ENCODE measurements at places on chromosomes 2 and 18.

DNA sequence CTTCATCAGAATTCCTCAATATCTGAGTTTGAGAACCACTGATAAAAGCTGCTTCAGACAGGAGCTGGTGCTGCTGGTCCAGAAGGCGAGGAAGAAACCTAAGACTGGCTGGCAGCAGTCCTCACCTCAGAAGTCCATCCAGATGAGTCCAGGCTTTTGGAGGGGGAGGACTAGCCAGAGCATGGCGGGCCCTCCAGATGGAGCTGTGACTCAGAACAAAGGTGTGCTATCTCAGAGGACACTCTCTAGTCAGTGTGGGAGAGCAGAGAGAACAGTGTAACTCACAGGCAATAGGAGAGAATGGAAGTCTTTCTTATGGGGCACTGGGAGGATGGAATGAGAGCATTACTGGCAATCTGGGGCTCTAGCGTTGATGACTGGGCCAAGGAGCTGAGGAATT is 191.4 kb downstream of the NYAP2 start:
- no peak for DNase-seq

DNA sequence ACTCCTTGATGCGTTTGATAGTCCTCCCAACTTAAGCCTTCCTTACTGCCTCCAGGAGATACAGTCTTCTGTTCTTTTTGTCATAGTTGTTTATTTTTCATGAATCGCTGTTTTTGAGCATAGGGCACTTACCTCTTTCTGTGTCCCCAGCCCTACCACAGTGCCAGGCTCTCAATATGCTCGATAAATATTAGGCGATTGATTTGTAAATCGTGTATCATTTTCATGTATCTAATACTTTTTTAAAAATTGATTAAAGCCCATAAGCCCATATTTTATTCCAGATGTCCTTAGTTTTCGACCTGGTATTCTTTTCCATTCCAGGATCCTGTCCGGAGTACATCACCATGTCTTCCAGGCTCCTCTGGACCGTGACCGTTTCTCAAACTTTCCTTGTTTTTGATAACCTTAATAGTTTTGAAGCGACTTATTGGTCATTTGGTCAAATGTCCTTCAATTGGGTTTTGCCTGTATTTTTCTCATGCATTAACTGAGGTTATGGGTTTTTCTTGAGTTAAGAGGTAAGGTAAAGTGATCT is 444 bp upstream of the MMADHC start:
- DNase-seq = no peak

DNA sequence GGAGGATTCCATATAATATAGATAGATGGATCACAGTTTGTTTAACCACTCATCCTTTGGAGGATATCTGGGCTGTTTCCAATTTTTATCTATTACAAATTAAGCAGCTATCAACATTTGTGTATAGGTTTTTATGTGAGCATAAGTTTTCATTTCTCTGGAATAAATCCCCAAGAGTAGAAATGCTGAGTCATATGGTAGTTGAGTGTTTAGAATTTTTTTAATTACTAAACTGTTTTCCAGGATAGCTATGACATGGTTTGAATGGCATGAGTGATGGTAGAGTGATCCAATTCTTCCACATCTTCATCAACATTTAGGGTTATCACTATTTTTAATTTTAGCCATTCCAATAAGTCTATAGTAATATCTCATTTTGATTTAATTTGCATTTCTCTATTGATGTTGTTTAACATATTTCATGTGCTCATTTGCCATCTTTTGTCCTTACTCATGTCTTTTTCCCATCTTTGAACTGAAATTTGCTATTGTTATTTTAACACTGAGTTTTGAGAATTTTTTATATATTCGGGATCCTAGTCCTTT is 31.4 kb downstream of the ABCB11 start:
- no peak for DNase-seq

GRCh38 chr2:172865422-172865821 is 129.8 kb downstream of the RAPGEF4 start:
- no peak for DNase-seq

- no peak for DNase-seq
These were observed 122.9 kb downstream of the GLI2 start for GRCh38 chr2:120858361-120859106.

DNA sequence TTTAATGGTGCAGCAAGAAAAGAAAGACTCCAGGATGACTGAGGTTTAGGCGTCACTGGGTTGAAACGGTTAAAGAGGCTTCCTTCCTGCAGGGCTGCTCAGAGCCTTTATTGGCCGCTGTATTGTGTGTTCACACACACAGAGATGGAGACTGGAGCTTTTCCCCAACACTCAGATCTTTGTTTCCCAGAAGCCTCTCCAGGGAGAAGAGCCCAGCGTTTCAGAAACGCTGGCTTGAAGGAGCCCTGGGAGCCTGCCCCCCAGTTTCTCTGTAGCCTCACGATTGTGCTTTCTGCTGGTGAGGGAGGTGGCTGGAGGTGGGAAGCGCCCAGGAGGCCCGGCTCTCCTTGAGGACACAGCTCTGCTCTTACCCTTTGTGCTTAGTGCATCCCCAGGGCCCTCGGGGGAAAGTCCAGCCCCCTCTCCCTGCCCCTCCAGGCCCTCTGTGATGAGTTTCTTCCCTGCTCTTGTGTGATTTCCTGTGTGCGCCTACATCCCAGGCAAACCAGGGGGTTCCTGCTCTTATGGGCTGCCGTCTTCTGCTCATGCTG is 37.1 kb downstream of the RRM2 start:
- DNase-seq = no peak

- no peak for DNase-seq
These were observed 380.9 kb upstream of the GYPC start for GRCh38 chr2:126275098-126275497.

- DNase-seq = no peak
These were observed 13.5 kb upstream of the C2orf15 start for GRCh38 chr2:99127981-99128380.

DNA sequence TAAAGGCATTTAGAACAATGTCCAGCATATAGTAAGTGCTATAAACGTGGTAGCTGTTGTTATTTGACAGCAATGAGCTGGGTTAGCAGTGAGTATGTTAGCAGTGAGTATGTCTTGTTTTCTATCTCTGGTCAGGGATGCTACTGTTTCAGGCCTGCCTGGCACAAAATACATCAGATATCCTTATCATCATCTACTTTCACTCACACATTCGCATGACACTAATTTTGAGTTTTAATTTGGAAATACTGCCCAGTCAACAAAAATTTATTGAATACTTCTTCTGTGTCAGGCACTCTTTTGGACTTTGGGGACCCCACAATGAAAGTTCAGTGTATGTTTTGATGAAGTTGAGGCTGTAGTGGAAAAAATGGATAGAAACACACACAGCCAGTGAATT is 401.6 kb downstream of the CLIP4 start:
- DNase-seq = no peak

GRCh38 chr2:102129951-102130646 is 12.4 kb upstream of the IL1R1 start:
- DNase-seq = no peak

- no peak for DNase-seq
These were observed 162.7 kb downstream of the KLHL29 start for GRCh38 chr2:23547725-23548124.

GRCh38 chr2:103327386-103327785 is 565.6 kb downstream of the TMEM182 start:
- DNase-seq = no peak

- DNase-seq = no peak
These were observed 21.3 kb downstream of the COMMD1 start for GRCh38 chr2:61926531-61927477.

DNA sequence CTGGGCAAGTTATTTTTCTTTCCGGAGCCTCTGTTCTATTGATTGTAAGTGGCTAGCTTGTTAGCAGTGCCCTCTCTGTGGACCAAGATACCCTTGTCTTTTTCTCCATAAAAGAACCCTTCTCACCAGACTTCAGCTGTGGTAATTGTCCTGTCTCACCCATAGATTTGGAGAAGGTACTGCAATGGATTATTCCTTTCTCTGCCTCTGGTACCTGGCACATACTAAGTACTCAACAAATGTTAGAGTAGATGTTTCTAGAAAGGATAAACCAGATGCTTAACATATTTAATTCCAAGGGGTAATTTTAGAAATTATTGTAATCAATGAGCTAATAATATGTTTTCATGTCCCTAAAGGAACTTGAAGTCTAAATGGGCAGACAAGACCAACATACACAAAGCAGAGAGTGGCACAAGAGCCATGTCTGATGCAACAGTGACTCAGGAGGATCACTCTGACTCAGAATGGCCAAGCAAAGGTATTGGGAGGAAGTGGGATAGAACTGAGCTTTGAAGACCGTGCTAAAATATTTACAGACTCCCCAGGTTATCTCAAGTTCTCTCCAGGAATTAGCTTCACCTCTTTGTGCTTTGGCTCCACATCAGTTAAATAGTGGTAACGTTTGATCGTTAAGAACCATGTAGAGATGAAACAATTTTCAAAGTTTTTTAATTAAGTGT is 129.7 kb upstream of the OSR1 start:
- DNase-seq = no peak

DNA sequence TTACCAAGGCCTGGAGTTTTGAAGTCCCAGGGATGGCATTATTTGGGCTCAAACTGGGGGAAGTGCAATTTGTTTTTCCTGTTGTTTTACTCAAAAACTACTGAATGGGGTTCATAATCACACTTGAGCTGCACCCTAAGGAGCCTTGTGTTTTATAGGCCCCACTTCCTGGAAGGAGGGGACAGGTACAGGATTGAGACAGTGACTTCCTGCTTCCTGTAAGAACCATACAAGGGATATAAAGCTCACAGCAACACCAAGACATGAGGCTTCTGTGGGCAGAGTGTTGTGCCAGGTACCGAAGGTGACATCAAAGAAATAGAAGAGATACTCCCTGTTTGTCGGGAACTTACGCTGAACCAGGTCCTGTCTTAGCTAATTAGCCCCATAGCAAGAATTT is 70.4 kb upstream of the SKOR2 start:
- no peak for DNase-seq

DNA sequence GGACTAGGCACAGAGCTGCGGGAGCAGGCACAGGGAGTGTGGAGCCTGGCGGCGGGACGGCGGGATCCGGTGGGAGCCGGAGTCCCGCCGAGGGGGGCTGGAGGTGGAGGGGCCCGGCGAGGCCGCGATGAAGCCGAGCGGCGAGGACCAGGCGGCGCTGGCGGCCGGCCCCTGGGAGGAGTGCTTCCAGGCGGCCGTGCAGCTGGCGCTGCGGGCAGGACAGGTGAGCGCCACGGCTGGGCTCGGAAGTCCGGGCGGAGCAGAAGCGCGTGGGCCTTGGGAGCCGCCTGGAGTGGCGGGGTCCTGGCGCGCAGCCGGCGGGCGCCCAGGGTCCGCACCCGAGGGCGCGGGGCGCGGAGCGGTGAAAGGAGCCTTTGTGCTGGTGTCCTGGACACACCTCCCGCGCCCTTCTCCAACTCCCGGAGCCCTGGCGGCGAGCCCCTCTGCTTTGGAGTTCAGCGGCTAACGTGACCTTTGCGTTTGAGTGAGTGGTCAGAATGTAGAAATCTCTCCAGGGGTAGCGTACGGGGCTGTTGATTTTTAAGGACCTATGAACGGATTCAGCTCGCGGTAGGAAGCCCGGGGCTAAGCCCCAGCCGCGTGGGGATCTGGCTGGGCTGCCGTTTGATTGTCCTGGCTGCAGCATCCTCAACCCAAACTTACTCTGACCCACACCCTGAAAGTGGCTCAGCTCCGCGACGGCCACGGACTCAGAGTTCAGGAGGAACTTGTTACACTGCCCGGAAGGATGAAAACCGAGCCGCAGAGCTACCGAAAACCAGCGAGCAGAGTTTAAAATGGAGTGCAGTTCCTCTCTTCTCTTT is 448 bp downstream of the IMPA2 start:
- DNase-seq = peak; percentile 14

- no peak for DNase-seq
These were observed 1540.2 kb upstream of the SLC39A10 start for GRCh38 chr2:194116861-194117260.

DNA sequence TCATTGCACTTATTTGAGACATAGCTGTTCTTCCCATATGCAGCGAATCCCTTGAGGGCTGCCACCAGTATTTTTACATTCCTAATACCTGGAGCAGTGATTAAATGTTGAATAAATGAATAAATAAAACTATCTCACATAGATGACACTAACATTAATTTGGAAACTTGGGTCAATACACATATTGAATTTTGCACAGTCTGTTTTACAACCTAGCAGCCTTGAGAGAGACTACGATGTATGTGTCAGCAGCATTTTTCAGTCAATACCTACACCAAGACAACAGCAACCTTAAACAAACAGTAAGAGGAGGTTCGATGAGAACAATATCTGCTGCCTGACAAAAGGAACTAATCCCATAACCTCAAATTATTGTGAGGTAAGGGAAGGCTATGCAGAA is 53.4 kb downstream of the NBAS start:
- DNase-seq = no peak

- DNase-seq = no peak
These were observed 65.2 kb upstream of the MGAT4A start for GRCh38 chr2:98795891-98796676.

DNA sequence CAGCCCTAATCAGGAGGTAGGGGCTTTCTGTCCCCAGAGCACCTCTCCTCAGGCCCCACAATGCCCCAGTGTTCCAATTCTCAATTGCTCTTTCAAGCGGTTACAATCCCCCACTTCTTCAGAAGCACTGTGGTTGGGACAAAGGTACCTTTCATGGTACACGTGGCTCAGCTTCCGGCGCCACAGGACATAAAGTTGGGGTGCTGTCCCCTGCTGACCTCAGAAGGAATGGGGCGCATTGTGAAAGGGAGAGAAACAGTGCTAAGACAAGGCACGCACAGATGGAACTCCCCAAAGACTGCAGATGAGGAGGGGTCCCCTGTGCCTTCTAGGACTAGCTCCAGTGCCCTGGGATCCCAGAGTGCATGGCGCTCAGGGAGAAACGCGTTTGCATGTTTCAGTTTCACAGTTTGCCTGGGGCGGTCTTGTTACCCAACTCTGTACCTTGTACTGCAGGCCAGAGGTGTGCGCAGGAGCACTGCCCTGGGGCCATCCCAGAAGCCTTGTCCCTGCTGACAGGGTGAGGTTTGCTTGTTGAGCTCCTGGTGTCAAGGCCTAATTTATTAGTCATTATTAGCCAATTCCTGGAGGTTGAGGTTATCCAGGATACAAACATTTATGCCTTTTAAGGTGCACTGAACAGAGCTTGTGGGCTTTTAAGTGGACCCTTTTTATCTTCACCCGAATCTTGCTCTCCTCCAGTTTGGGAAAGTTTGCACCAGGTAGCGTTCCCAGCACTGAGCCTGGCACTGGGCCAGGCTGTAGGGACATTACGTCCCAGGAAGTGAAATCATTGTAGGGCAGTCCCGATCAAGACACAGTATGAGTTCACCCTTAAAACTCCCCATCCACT is 7.6 kb downstream of the CNDP1 start:
- DNase-seq = no peak
